ENCODE measurements at places on chromosomes 1 and 21.

DNA sequence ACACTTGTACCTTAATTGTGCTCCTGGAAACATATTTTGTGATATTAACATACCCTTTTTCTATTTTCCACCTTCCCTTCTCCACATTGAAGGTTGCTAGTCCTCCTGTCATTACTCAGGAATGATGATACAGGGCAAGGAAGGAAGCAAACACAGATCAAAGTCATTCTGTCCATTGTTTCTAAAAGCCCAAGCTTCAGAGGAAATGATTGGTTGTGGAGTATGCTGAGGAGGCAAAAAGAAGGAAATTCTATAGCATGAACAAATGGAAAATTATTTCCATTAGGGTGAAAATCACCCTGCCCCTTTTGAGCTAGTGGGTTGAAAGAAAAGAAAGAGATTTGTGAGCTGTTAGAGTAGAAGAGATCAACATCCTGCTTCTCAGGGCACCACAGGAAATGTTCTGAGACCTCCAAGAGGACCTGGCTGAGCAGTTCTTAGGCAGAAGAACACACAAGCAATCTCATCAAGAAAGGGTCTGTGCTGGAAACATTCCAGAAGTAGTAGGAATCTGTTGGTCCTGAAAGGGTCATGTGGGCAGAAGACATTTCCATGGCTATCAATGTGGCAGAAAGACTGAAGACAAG, 29.0 kb upstream of the PRRX1 start:
- no peak for DNase-seq

GRCh38 chr1:4784761-4785160, 130.4 kb downstream of the AJAP1 start:
- no peak for DNase-seq

GRCh38 chr21:38988509-38989378, 183.0 kb downstream of the ETS2 start:
- no peak for DNase-seq

- no peak for DNase-seq
Observed at GRCh38 chr21:34536311-34536710, 24.3 kb upstream of the KCNE1 start.

GRCh38 chr1:67355745-67356424, 48.2 kb downstream of the IL12RB2 start:
- no peak for DNase-seq

DNA sequence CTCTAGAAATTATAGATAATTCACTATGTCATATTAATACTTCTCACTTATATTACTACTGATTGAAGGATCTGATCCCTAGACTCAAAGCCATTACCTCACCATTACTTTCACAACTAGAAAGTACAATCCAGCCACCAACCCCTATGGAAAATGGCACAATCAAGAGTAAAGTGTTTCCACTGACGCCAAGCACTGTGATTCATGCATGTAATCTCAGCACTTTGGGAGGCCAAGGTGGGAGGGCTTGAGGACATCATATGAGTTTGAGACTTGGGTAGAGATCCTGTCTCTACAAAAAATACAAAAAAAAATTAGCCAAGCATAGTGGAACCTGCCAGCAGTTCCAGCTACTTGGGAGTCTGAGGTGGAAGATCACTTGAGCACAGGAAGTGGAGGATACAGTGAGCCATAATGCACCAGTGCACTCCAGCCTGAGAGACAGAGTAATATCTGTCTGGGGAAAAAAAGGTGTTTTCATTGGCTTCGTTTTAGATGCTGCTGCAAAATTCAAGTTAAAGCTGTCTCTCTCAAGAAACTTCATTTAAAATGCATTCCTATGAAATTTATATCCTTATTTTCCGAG, 126.5 kb downstream of the AKT3 start:
- DNase-seq = no peak

All from activated CD4-positive, alpha-beta T cell treated with anti-CD3 and anti-CD28 coated beads for 1 hour (primary cell).